ENCODE measurements at places on chromosomes 2 and 18. TPM values are rescaled to one million over a fixed set of nuclear protein-coding genes. Genes with fewer than 3 reads are reported as not detected.

TUBA3E gene
- total RNA-seq, result not detected

IGFBP2 gene
- total RNA-seq, result 1.4 TPM

CHMP1B gene
- 79.9 TPM for total RNA-seq

SRD5A2 gene
- not detected for total RNA-seq

TTC39C gene
- total RNA-seq, result 1.8 TPM

ALLC gene
- total RNA-seq, result not detected

FZD7 gene
- 0.22 TPM for total RNA-seq

HMSD gene
- total RNA-seq, result not detected

PRSS56 gene
- total RNA-seq, result not detected

GREB1L gene
- total RNA-seq, result 3.5 TPM

RAMP1 gene
- total RNA-seq, result not detected

REG3G gene
- not detected for total RNA-seq

RAB27B gene
- under 0.01 TPM for total RNA-seq

CCDC74B gene
- total RNA-seq, result 5.0 TPM

XPO1 gene
- 143 TPM for total RNA-seq

TUBB8B gene
- total RNA-seq, result 0.11 TPM

PKDCC gene
- 6.3 TPM for total RNA-seq

GPBAR1 gene
- total RNA-seq, result not detected

WNT6 gene
- total RNA-seq, result not detected

ERFE gene
- 0.22 TPM for total RNA-seq

SCYGR4 gene
- total RNA-seq, result not detected

BUB1 gene
- 7.4 TPM for total RNA-seq

POTEI gene
- total RNA-seq, result 0.17 TPM

MOGAT1 gene
- total RNA-seq, result not detected

TXNL1 gene
- 44.6 TPM for total RNA-seq

All from dermis lymphatic vessel endothelial cell (primary cell).